Stimulated activated CD8-positive, alpha-beta memory T cell treated with anti-CD3 and anti-CD28 coated beads, Interleukin-12 subunit alpha, Interleukin-12 subunit beta, amount 100 ng/mL, for 4 hours (primary cell): ENCODE measurements at places on chromosomes 3 and 15.

- DNase-seq, result no peak
Measured at GRCh38 chr15:91031796-91032195, 9.4 kb upstream of the VPS33B start.

DNA sequence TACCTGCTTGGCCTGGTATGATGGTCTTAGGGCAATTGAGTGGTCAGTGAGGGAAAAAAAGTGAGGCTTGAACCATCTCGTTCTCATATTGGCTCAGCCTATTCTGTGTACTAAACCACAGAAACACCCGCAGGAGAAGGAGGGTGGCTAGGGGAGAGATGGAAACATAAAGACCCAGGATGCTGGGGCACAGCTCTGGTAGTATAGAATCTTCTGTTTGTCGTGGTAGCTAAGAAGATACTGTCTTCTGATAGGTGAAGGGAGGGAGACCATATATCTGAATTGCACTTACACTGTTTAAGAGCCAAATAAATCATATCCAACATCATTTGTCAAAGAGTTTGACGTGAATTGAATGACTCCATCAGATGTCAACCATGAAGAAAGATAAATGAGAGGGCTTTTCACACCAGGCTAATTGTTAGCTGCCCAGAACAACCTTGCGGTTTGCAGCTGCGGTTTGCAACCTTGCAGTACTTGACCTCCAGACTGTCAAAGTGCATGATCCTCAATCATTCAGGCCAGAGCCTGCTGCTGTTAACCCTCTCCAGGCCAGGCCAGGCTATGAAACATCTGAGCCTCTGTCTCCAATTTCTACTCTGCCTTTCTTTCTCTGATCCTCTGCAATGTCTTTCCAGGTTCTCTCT lies 40.9 kb upstream of the PIK3R4 start:
- no peak for DNase-seq

DNA sequence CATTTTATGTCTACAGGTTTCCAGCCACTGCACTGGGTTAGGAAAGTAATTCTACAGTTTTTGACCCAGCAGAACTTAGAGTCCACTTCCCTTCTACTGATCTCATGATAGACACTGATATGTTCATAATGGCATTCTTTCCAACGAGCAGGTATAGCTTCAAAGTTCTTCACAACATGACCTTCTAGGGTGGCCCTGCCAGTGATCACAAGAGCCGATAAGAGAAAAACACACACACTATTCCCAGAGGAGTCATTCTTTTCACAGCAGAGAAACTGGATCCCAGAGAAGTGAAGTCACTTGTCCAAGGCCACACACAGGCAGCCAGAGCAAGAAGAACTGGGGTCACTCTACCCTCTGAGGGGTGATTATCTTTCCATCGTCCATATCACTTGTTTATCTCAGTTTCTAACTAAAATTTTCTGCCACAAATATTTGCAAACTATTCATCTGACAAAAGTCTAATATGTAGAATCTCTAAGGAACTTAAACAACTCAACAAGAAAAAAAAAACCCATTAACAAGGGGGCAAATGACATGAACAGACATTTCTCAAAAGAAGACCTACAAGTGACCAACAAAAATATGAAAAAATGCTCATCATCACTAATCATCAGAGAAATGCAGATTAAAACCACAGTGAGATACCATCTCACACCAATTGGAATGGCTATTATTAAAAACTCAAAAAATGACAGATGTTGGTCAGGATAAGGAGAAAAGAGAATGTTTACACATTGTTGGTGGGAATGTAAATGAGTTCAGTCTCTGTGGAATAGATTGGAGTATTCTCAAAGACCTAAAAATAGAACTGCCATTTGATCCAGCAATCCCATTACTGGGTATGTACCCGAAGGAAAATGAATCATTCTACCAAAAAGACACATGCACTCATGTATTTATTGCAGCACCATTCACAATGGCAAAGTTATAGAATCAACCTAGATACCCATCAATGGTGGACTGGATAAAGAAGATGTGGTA lies 31.5 kb downstream of the SPTSSB start:
- no peak for DNase-seq

DNA sequence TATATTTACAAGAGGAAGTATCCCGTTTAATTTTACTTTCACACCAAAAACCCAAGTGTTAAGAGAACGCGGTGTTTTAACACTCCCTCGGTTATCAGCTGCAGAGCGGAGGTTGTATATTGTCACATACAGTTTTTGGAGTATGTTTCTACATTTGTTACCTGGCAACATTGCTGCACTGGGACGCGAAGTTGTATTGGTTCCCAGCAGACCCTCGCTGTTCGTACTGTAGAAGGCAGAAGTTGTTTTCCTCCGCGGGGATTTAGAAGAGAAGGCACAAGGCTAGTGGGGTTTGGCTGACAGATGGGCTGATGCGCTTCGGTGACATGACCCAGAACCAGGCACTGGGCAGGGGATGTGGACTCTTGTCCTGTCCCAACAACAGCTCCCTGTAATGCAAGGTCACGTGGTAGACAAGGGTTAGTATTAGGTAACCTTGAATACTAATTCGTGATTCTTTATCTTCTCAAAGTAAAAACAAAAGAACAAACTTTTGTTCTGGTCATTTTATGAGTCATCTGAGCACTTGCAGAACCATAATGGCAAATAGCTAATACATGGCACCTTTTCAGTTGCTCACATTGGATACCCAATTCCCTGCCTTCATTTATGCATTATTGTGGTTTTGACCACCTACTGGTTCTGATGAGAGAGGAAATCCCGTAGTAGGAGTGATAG lies 230.4 kb upstream of the BHLHE40 start:
- DNase-seq, result no peak

DNA sequence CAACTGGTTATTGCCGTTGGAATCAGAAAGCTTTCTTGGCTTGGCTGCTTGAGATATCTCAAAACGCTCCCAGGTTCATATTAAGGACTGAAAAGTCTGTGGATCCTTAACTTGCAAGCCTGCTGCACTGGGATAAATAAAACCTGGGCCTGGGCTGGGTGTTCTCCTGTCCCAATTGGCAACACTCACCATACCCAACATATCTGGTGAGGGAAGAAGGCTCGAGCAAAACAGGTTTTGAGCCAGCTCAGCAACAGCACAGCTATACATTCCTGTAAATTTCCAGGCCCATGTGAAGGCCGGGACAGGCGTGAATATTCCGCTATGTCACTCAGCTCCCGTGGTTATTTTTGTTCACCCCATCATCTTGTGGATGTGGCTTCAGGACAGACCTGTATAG lies 169.0 kb upstream of the BCL6 start:
- no peak for DNase-seq

DNA sequence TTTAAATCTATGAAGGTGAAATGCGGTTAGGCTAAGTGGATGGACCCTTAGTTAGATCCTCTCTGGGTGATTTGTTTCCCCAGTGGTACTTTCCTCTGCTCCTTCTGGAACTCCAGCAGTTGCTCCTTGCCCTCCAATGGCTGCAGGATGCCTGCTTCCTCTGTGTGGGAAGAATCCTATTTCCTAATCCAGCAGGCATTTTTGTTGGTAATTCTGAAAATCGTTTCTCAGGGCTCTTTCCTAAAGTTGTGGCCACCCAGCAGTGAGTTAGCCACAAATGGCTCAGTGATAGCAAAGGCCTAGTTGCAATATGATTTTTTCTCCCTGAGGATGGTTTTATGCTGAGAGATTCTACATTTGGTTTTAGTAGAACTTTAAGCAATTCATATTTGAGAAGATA lies 332.3 kb upstream of the C2CD4B start:
- no peak for DNase-seq

GRCh38 chr3:105729667-105730066 lies 139.1 kb downstream of the CBLB start:
- DNase-seq, result no peak

- no peak for DNase-seq
Measured at GRCh38 chr3:42795621-42796181, 8.6 kb downstream of the HIGD1A start.

DNA sequence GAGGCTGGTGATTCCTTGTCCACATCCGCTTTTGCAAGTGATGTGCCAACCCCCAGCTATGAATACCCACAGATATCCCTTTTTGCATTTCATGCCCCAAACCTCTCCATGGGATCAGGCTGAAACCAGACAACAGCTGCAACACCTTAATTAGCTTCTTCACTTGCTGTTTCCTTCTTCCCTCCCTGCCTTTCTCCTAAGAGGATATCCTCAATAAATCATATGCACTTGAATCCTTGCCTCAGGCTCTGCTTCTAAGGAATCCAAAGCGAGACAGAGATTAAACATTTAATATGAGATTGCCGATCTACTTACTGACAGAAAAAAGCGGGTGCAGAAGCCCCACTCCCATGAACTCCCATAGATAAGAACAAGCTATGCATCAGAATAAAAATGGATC lies 138.1 kb downstream of the CNTN6 start:
- DNase-seq, result no peak

DNA sequence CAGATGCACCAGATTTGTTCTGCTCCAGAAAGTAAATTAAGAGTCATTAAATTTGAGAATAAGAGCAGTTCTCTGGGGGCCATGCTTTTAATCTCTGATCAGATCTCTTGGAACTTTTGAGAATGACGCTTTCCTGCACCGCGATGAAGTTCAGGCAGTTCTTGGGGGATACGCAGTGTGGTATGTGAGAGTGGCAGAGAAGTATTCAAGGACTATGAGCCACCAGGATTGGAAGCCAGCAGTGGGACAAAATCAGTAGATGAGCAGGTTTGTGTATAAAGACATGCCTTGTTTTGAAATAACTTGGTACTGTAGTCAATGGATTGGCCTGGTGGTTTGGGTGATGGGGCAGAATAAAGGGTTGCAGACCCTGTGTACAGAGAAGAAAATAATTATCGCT lies 483.6 kb downstream of the ERC2 start:
- DNase-seq, result no peak

DNA sequence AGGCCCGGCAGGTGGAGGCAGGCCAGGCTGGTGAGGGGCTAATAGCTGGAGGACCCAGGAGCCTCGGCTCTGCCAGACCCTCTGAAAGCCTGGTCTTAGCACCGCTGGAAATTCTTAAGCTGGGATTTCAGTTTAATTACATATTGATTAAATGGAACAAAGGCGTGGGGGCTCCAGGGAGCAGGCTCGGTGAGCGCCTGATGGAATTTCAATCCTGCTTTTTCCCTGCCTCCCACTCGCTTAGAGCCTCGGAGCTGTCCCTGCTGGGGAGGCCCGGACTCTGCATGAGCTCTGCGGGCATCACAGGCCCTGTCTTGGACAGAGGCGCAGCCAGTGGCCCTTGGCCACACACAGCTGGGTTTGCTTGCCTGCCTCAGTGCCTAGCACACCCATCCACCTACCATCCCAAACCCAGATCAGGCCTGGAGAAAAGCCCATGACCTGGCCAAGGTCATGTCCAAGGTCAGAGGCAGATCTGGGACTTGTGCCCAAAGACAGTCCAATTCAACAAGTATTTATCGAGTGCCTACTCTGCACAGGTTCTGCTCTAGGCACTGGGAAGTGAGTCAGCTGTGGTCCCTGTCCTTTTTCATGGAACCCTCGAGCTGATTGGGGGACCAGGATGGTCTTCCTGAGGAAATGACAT lies 40.6 kb downstream of the LINGO1 start:
- no peak for DNase-seq

DNA sequence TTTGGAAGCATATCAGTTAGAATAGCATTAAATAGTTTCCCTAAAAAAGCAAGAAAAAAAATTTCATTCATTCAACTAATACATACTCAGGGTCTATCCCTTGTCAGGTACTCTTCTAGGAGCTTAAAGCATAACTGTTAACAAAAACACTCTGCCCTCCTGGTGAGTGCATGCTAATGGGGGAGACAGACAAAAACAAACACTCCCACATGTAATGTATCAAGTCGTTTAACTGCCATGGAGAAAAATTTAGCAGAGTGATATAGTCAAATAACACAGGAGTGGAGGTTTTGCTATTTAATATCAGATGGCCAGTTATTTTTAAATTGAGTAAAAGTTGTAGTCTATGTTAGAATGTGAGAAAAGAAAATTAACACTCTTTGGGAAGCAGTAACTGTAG lies 254.5 kb upstream of the RARB start:
- DNase-seq, result no peak

DNA sequence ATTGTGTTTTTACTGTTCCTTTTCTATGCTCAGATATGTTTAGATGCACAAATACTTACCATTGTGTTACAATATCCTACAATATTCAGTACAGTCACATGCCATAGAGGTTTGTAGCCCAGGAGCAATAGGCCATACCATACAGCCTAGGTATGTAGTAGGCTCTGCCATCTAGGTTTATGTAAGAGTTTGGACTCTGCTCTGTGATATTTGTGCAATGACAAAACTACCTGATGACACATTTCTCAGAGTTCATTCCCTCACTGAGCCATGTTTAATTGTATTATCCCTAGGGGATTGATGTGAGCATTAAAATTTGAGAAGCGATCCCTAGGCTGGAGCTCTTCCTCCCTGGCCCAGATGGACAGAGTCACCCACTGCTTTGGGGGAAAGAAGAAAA lies 270.0 kb upstream of the PROK2 start:
- DNase-seq, result no peak

GRCh38 chr3:1394188-1394587 lies 301.4 kb downstream of the CNTN6 start:
- no peak for DNase-seq

DNA sequence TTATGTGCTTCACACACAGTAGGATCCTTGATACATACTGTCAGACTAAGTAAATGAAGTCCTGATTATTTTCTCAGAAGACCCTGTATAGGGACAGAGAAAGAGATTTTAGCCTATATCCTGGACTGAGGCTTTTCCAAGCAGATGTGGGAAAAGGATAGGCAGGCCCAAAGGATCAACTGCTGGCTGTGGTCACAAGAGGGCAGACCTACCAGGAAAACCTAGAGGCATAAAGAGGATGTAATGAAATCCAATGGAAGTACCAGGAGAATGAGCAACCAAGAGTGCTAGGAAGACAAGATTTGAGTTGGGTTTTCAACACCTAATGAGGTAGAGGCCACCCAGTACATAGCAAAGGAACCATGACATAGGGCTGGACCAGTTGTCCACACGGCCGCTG lies 23.1 kb downstream of the DCLK3 start:
- DNase-seq, result no peak

DNA sequence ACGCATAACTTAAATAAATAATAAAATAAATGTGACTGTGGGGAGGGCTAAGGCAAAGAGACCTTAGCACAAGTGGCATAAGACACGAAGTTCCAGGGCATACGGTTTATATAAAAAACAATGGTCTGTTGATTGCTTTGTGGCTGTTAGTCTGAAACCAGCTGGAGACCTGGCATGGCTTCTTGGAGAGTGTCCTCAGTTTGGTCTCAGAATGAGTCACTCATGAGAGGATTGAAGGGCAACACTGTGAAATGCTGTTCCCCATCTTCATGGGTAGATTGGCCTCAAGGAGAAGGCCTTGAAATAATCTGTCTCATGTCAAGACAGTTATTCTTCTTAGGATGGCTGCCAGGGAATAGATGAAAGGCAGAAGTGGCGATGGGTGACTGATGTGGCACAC lies 62.2 kb downstream of the SOX2 start:
- DNase-seq, result no peak

DNA sequence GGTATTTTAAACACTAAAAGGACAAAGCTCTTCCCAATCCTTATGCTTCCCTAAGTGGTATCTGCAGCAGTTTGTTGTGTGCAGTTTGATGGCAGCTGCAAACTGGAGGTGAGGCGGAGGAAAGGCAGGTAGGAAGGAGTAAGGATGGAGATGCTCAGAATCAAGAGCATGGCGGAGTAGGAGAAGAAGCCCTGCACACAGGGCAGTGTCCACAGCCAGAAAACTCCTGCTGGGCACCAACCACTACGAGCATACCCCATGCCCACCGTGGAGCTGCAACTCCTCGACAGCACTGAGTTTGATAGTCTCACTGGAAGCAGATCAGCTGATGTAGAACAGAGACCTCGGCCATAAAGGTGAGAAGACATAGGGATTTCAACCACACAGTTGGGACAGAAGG lies 30.3 kb upstream of the ESYT3 start:
- DNase-seq, result no peak
